ENCODE measurements at places on chromosomes 12 and 14. TPM values are rescaled to one million over a fixed set of nuclear protein-coding genes. Genes with fewer than 3 reads are reported as not detected.
A peak's percentile ranks its signal among the peaks of the same experiment; 100 is the strongest.

FGD6 gene
- total RNA-seq: 15.4 TPM

IL26 gene
- total RNA-seq: not detected

CMKLR1 gene
- total RNA-seq: 8.4 TPM

GRCh38 chr14:69741055-69741454 is 25.9 kb upstream of the SRSF5 start:
- peak; percentile 44 for DNase-seq

DNA sequence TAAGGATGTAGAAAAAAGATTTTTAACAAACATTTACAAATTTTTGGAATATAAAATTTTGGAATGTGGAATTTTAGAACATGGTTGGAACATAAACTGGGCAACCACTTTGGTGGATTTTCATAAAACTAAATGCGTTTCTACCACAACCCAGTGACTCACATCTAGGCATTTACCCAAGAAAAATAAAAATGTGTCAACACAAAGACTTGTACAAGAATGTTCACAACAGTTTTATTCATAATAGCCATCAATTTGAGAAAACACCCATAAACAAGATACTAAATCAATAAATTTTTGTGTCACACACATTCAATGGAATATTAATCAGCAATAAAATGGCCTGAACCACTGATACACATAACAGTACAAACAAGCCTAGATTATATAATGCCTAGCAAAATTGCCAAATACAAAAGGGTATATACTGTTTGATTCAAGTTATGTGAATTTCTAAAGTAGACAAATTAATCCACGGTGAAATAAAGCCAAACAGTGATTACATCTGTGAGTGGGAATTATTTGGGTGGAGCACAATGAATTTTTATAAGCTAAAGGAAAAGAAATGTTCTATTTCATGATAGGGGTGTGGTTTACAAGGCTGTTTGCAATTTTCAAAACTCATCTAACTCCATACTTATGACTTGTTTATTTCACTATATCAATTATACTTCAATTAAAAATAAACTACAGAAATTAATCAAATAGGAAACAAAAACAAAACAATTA is 415.2 kb upstream of the OR4E1 start:
- DNase-seq: no peak

FOS gene
- 165 TPM for total RNA-seq

DNA sequence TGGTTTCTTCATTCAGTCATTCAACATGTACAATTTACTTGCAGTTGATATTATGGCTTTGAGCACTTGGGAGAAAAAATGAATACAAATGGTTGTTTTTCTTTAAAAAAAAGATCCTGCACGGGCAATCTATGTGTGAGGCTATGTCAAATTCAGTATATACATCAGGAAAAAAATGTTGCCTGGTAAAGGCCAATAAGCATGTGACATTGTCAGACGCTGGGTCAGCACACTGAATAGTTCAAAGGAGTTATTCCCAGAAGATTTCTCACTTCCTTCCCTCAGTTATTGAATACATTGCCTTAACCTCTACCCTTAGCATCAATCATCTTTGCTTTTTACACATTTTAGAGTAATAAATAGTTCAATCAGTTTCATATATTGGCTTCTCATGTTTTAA is 319.2 kb downstream of the NUAK1 start:
- DNase-seq: no peak
